H1 (cell line): ENCODE measurements at places on chromosomes 5 and 9. TPM values are rescaled to one million over a fixed set of nuclear protein-coding genes. Genes with fewer than 3 reads are reported as not detected.

Gene BRD9
- 46.5 and 49.4 TPM in 2 replicates for total RNA-seq

Gene LCN12
- 1.5 and 1.7 TPM in 2 replicates for total RNA-seq

Gene FBP2
- total RNA-seq, result not detected in 2 replicates

Gene NFIB
- 11.6 and 13.1 TPM in 2 replicates for total RNA-seq

Gene OLFM1
- 47.9 and 53.4 TPM in 2 replicates for total RNA-seq

Gene ADCY2
- 122 and 131 TPM in 2 replicates for total RNA-seq

Gene NUDT12
- total RNA-seq, result 12.5 and 14.0 TPM in 2 replicates

Gene PLAC8L1
- 0.92 TPM in 1 of 2 replicates, not detected in the other for total RNA-seq

Gene TEX48
- total RNA-seq, result not detected in 2 replicates

Gene KIF4B
- 0.08 and 0.15 TPM in 2 replicates for total RNA-seq

Gene FOXD4
- total RNA-seq, result 0.25 TPM in 1 of 2 replicates, not detected in the other

Gene CCDC183
- 0.78 and 1.6 TPM in 2 replicates for total RNA-seq

Gene ENC1
- 9.5 and 13.2 TPM in 2 replicates for total RNA-seq

Gene ACER2
- 8.8 and 9.9 TPM in 2 replicates for total RNA-seq

Gene SHISAL2B
- 8.6 and 10.6 TPM in 2 replicates for total RNA-seq

Gene PARP8
- total RNA-seq, result 27.6 and 30.6 TPM in 2 replicates

Gene GPR151
- total RNA-seq, result not detected in 2 replicates

Gene FLT4
- total RNA-seq, result 7.7 TPM in 2 replicates

Gene IFNA21
- total RNA-seq, result not detected in 2 replicates

Gene OBP2B
- not detected in 2 replicates for total RNA-seq

Gene IGFBPL1
- 33.8 and 36.6 TPM in 2 replicates for total RNA-seq

Gene FGFR4
- total RNA-seq, result 74.3 and 88.4 TPM in 2 replicates

Gene PAEP
- not detected in 2 replicates for total RNA-seq

Gene FBXW5
- 49.0 and 49.5 TPM in 2 replicates for total RNA-seq

Gene SPINK7
- not detected in 2 replicates for total RNA-seq

Gene LNPEP
- total RNA-seq, result 4.3 and 4.5 TPM in 2 replicates

Gene CCDC192
- 0.61 and 0.63 TPM in 2 replicates for total RNA-seq

Gene DAB2IP
- 39.5 and 41.4 TPM in 2 replicates for total RNA-seq

Gene FOXD4L3
- total RNA-seq, result 0.15 TPM in 1 of 2 replicates, not detected in the other

Gene SLC36A3
- not detected in 2 replicates for total RNA-seq

Gene ITGA2
- total RNA-seq, result 7.2 and 7.7 TPM in 2 replicates

Gene GZMA
- not detected in 2 replicates for total RNA-seq

Gene TRPM6
- 0.99 and 1.5 TPM in 2 replicates for total RNA-seq

Gene FAM81B
- total RNA-seq, result not detected in 2 replicates

Gene FOXD1
- 0.73 and 1.1 TPM in 2 replicates for total RNA-seq

Gene NINJ1
- total RNA-seq, result 28.2 TPM in 2 replicates

Gene MAN2A1
- total RNA-seq, result 98.5 and 102 TPM in 2 replicates

Gene PLEKHG4B
- total RNA-seq, result 42.9 and 43.6 TPM in 2 replicates

Gene BRINP1
- 20.3 and 20.5 TPM in 2 replicates for total RNA-seq

Gene PTGER4
- 0.76 and 1.9 TPM in 2 replicates for total RNA-seq

Gene RASGRF2
- 27.7 and 29.5 TPM in 2 replicates for total RNA-seq

Gene DND1
- total RNA-seq, result 0.41 and 0.84 TPM in 2 replicates

Gene PCDHGA10
- 2.1 and 2.2 TPM in 2 replicates for total RNA-seq

Gene FBP1
- total RNA-seq, result 1.0 and 2.2 TPM in 2 replicates

Gene CA9
- 1.3 and 1.4 TPM in 2 replicates for total RNA-seq

Gene F12
- 5.4 and 6.5 TPM in 2 replicates for total RNA-seq

Gene STC2
- 40.0 and 53.1 TPM in 2 replicates for total RNA-seq

Gene EGFL7
- 37.8 and 39.8 TPM in 2 replicates for total RNA-seq
